ENCODE measurements at places on chromosomes 1 and 21.

- no peak for DNase-seq
Measured at GRCh38 chr1:55813618-55814017, 598.5 kb upstream of the USP24 start.

DNA sequence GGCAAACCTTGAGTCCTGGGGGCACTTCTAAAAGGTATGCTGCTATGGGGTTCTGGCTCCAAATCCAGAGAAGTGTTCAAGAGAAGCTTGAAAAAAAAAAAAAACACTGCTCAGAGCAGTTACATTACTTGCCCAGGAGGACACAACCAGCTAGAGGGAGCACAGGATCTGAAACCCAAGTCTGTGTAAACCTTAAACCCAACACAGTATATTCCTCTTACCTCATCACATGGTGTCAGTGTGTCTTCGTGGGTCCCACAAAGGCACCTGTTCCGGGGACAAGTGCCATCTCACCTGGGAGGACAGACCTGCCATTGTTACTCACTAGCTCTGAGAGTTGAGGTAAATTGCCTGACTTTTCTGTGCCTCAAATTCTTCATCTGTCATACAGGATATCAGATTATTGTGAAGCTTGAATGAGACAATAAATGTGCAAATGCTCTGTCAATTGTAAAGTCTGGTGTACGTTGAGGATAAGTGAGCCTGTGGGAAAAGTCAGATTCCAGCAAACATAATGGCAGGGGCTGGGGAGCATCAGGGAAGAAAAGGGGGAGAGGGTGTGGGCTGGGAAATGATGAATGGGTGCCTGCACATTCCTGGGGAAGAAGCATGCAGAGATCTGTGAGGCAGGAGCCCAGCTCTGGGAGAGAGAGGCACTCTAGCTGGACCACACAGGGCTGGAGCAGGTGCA, 170.4 kb upstream of the ZC3H12A start:
- no peak for DNase-seq

GRCh38 chr1:236608930-236609726, 4.8 kb upstream of the HEATR1 start:
- no peak for DNase-seq

DNA sequence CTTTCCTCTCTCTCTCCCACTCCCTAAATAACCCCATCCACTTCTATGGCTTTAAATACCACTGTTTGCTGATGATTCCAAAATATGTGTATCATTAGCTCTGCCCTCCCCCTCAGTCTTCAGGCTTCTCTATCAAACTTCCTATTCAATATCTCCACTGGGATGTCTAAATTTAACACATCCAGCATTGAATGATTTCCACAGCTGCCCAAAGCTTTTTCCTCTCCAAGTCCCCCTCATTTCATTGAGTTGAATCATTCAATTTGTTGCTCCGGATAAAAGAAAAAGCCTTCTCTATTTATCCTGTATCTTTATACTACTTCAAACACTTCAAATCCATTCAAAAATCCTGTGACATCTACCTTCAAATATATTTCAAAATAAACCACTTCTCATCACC, 225.0 kb downstream of the SEC16B start:
- DNase-seq = no peak

- DNase-seq = no peak
Measured at GRCh38 chr1:4172644-4173599, 272.9 kb upstream of the C1orf174 start.

- DNase-seq = no peak
Measured at GRCh38 chr1:247529771-247530355, 6.4 kb downstream of the OR2C3 start.

GRCh38 chr1:152109231-152109997, 5.8 kb downstream of the TCHH start:
- no peak for DNase-seq

DNA sequence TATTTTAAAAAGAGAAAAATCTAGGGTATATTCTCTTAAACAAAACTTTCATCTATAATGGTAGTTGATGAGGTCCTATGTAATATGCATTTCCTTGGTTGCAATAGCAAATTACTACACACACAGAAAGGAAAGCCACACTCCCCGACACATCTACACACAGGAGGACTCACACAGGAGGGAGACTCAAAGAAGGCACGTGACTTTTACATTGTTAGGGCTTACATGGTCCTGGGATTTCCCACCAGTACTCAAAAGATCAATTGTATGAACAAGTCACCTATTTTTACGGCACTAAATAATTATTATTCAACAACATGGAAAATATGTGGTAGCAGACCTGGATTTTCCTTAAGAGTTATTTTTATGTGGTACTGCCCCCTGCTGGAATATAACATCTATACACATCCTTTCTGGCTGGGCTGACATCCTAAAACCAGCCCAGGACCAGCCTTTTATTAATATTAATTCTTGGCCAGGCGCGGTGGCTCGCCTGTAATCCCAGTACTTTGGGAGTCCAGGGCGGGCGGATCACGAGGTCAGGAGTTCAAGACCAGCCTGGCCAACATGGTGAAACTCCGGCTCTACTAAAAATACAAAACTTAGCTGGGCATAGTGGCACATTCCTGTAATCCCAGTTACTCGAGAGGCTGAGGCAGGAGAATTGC, 33.9 kb upstream of the LGALS8 start:
- DNase-seq = no peak

- no peak for DNase-seq
Measured at GRCh38 chr1:9135073-9135836, 6.4 kb upstream of the GPR157 start.

DNA sequence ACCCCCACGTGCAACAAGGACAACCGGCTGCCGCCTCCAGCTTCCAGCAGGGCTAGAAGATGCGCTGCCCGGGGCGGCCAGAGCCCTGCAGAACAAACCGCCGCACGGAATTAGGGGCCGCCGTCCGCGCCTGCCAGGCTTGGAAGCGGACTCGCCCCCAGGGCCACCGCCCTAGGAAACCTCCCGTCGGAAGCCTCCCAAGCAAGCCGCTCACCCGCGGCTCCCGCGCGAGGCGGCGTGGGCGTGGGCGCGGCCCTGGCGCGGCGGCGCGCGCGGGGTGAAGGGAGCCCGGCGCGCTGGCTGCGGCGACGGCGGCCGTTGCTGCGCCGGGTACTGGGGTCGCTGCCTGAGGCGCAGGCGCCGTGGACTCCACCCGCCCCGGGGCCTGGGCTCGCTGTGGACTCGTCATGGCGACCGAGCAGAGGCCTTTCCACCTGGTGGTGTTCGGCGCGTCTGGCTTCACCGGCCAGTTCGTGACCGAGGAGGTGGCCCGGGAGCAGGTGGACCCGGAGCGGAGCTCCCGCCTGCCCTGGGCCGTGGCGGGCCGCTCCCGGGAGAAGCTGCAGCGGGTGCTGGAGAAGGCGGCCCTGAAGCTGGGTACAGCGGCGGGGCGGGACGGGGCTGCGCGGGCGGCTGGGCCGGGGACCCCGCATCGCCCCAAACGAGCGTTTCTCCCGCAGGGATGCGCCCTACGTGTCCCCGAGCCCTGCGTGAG, at the start of gene SCCPDH:
Gene SCCPDH, plus strand, starts transcription at position 394 of the 715 bp plus-strand sequence. Its CDS starts 14 bp downstream, at position 408.
- DNase-seq = peak; percentile 88

GRCh38 chr1:79353224-79353623, 346.7 kb upstream of the ADGRL4 start:
- DNase-seq = no peak

DNA sequence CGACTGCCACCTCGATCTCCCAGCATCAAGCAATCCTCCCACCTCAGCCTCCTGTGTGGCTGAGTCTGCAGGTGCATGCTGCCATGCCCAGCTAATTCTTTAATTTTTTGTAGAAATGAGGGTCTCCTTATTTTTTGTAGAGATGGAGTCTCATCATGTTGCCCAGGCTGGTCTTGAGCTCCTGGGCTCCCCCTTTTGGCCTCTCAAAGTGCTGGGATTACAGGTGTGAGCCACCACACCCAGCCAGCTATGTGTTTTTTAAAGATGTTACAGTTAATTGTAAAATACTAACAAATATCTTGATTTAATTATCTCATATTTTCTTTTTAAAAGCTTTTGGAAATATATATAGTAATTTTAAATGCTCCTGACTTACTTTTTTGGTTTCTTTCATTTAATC, 181.3 kb upstream of the DMRTA2 start:
- DNase-seq = no peak

- no peak for DNase-seq
Measured at GRCh38 chr1:240020871-240021270, 70.8 kb upstream of the FMN2 start.

- DNase-seq = no peak
Measured at GRCh38 chr1:237005674-237006073, 1.4 kb upstream of the MT1HL1 start.

- DNase-seq = no peak
Measured at GRCh38 chr21:43362915-43363314, 64.0 kb downstream of the SIK1 start.

DNA sequence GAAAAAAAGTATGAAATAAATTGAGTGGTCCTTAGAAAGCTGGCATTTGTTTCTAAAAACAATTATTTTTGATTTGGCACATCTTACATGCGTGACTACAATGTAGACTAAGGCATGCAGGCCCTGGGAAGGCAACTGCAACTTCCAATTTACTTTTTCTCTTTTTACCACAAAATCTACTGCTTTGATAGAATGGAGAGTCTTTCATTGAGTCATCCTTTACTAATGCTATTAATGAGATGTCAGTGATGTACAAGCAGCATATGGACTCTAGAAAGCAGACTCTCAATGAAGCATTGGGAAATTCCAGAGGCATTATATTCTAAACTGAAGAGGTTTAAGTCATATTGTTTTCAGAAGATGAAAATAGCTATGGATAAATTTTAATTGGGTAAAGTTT, 29.6 kb upstream of the PRRX1 start:
- DNase-seq = no peak

DNA sequence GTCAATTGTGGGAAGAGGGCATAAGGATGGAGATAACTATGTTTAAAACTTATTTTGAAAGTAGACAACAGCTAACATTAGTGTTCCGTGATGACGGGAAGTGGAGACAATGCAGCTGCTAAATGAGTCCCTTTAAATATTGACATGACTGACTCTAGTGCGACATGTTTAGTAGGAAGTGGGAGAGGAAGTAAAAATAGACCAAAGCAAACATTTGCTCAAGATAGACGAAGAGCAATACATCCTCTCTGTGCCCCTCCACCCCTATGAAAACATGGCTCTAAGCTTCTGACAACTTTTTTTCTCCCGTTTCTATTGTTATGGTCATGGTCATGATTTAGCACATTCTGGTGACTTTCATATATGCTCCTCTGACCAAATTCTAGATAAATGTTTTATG, 60.0 kb upstream of the HMCN1 start:
- no peak for DNase-seq

DNA sequence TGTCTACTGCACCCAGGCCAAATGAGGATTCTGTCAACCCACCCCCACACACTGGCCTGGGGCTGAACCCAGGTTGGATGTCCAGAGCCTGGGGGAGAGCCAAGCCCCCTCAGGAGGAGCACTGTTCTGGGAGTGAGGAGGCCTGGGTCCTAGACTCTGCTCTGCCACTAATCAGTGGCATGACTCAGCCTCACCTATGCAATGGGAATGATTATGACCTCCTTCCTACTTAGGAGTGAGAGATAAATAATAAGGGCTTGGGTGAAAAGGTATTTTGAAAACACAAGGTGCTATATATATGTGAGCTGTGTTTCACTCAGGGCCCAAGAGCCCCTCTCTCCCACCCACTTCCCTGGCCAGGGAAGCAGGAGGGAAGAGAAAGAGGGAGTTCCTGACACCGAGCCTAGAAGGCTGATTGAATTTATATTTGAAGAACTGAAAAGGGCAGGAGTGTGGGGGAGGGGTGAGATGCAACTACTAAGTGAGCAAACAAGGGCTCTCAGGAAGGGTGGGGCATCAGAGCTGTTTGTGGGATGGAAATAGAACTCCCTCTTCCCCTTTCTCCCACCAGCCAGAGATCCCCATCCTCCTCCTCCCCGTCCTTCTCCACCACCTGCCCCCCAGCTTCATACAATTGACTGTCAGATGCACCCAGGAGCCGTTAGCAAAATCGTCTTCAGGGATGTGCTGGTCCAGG, 8.2 kb downstream of the IGSF9 start:
- no peak for DNase-seq

GRCh38 chr1:67427947-67428346, 2.3 kb downstream of the SERBP1 start:
- DNase-seq = no peak

DNA sequence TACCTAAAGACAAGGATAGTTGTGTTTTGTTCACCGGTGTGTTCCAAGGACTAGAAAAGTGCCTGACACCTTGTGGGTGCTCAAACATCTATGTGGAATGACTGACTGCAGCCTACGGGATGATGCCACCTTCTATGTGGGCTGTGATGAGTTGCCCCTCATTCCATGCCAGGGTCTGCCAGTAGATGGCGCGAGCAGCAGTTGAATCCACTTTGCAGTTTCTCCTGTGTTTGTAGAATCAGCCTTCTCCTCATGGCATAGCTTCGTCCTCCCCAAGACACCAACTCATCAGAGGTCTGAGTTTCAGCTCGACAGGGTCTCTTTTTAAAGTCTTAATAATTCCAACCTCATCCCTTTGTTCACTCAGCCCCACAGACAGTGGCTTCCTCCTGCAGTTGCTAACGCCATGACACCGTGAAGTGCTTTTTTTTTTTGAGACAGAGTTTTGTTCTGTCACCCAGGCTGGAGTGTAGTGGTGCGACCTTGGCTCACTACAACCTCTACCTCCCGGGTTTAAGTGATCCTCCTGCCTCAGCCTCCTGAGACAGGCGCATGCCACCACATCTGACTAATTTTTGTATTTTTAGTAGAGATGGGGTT, 133.7 kb downstream of the CAPN8 start:
- DNase-seq = no peak

GRCh38 chr1:200346700-200347099, 63.1 kb downstream of the ZNF281 start:
- no peak for DNase-seq

DNA sequence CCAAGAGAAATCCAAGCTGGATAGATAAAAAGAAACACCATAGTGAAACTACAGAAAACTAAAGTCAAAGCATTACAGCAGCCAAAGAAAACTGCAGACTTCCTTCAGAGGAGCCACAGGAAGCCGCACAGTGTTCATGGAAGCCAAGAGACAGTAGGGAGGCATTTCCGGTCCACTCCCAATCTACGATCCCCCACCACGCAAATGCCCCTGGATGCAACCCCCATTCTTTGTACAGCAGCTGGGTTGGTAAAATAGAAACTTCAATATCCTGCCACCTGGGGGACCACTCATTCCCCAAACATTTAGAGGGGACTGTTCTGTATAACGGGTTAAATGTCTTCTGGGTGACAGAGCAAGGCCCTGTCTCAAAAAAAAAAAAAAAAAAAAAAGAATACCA, 43.9 kb upstream of the TSPEAR start:
- no peak for DNase-seq

- DNase-seq = no peak
Measured at GRCh38 chr1:3931007-3931912, 31.2 kb upstream of the C1orf174 start.

GRCh38 chr1:203621559-203622262, 4.9 kb upstream of the ATP2B4 start:
- DNase-seq = no peak

All from GM06990 (cell line).